ENCODE measurements at places on chromosomes 3 and 15. TPM values are rescaled to one million over a fixed set of nuclear protein-coding genes. Genes with fewer than 3 reads are reported as not detected.

DNA sequence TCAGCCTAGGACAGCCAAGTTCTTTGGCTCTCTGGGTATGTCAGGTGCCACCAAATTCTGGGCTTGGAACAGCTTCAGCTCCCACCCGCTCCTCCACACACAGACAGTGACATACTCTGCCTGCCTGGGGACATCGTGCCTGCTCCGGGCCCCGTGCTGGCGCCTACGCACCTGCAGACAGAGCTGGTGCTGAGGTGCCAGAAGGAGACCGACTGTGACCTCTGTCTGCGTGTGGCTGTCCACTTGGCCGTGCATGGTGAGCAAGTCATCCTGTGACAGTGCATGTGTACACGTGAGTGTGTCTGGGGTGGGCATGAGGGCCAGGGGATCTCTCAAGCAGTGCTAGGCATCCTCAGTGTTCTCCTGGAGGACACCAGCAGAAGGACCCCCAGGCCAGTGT lies 922 bp downstream of the IL17RC start:
- no peaks in the 10 kb centered on the region for H3K36me3 ChIP-seq
- H3K27ac ChIP-seq = no peak overlapping the region
- DNase-seq = no peak
- peaks cover 17% of the 10 kb centered on the region for H3K4me1 ChIP-seq
- H3K4me3 ChIP-seq = no peak overlapping the region
- H3K27me3 ChIP-seq = peaks cover 7% of the 10 kb centered on the region

DNA sequence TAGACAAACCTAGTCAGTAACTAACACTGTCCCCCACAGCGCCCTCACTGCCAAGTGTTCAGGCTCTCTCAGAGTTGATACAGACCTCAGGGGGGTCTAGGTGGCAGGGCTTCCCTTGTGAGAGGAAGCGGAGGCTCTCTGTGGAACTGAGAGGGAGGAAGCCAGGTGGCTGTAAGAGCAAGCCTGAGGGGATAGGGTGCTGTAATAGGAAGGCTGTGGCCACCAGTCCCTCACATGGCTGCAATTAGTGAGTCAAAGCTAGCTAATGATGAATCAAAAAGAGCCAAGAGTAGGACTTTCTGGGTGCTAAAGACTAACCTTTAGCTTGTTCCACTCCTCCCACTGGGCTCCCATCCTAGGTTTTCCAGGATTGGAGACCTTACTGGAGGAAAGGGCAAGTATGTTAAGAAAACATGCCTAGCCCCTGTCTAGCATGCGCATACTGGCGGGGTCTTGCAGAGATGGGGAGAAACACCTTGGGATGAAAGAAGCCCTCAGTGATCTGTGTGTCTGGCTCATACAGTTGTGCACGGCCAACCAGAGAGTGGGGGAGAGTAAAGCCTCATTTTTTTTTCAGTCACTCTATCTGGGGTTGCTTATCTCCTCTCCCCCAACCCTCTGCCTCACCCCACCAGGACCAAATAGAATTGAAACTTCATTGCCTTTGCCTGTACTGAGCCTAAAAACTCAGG lies 13.3 kb upstream of the SOX2 start:
- no peak for DNase-seq
- peaks cover 19% of the 10 kb centered on the region for H3K4me1 ChIP-seq
- no peak overlapping the region for H3K27ac ChIP-seq
- peaks cover 2% of the 10 kb centered on the region for H3K36me3 ChIP-seq
- H3K27me3 ChIP-seq = peaks cover 76% of the 10 kb centered on the region

DNA sequence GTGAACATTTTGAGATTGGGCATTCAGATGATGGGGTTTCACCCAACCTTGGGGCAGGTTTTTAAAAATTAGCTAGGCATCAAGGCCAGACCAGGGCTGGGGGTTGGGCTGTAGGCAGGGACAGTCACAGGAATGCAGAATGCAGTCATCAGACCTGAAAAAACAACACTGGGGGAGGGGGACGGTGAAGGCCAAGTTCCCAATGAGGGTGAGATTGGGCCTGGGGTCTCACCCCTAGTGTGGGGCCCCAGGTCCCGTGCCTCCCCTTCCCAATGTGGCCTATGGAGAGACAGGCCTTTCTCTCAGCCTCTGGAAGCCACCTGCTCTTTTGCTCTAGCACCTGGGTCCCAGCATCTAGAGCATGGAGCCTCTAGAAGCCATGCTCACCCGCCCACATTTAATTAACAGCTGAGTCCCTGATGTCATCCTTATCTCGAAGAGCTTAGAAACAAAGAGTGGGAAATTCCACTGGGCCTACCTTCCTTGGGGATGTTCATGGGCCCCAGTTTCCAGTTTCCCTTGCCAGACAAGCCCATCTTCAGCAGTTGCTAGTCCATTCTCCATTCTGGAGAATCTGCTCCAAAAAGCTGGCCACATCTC lies 6.1 kb downstream of the RHO start:
- H3K27me3 ChIP-seq = no peaks in the 10 kb centered on the region
- H3K27ac ChIP-seq = no peak overlapping the region
- H3K4me3 ChIP-seq = no peak overlapping the region
- no peaks in the 10 kb centered on the region for H3K4me1 ChIP-seq

GRCh38 chr15:85402195-85402881 lies 21.9 kb downstream of the AKAP13 start:
- H3K4me1 ChIP-seq = peaks cover 89% of the 10 kb centered on the region
- DNase-seq = no peak
- no peaks in the 10 kb centered on the region for H3K27me3 ChIP-seq
- no peaks in the 10 kb centered on the region for H3K36me3 ChIP-seq
- peak overlapping the region; percentile 12 for H3K4me3 ChIP-seq

DNA sequence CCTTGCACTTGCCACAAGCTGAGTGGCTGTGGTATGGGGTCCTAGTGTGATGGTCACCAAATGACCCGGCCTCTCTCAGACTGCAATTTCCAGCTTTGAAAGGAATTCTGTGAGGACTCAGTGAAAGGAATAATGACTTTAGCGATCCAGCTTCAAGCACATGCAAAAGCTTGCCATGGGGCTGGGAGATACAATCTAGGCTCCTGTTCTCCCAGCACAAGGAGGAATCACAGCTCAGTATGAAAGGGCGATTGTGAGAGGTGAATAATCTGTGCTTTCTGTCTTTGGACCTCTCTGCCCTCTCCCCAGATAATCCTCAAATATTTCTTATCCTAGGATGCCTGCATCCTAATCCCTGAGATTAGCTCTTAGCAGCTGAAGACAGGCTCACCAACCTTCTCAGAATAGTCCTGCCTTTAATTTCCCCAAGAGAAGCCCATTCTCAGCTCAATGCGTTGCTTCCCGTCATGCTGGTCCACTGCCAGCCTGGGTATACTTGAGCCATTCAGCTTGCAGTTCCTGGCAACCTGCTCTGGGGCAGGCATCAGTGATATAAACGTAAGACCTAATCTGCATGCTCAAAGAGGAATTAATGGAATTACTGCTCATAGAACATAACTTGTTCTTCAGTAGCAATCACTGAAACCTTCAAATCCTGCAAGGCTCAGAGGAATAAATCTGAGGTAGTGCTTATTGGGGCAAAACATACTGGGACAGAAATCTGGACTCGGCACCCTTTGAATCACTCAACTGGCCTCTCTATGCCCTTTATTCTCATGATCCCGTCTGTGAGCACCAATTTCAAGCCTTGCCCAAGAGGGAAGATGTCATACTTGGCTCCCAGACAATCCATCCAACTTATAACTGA lies 15.1 kb downstream of the TLNRD1 start:
- H3K27me3 ChIP-seq = no peaks in the 10 kb centered on the region
- no peak overlapping the region for H3K27ac ChIP-seq
- H3K4me1 ChIP-seq = peaks cover 3% of the 10 kb centered on the region

GRCh38 chr15:93428150-93428549 lies 339.1 kb upstream of the RGMA start:
- H3K4me3 ChIP-seq = no peak overlapping the region
- H3K27ac ChIP-seq = no peak overlapping the region
- no peak for DNase-seq
- H3K36me3 ChIP-seq = no peaks in the 10 kb centered on the region

- H3K27me3 ChIP-seq = no peaks in the 10 kb centered on the region
- no peaks in the 10 kb centered on the region for H3K4me1 ChIP-seq
- peaks cover 61% of the 10 kb centered on the region for H3K36me3 ChIP-seq
- DNase-seq = no peak
Measured at GRCh38 chr3:57659806-57660439, 33.0 kb downstream of the DENND6A start.

- no peaks in the 10 kb centered on the region for H3K36me3 ChIP-seq
- no peak for DNase-seq
- no peaks in the 10 kb centered on the region for H3K4me1 ChIP-seq
- H3K27ac ChIP-seq = no peak overlapping the region
- H3K4me3 ChIP-seq = no peak overlapping the region
Measured at GRCh38 chr15:95944661-95945255, 385.7 kb upstream of the NR2F2 start.

- H3K27me3 ChIP-seq = no peaks in the 10 kb centered on the region
- H3K27ac ChIP-seq = no peak overlapping the region
- H3K36me3 ChIP-seq = no peaks in the 10 kb centered on the region
- DNase-seq = no peak
- H3K4me3 ChIP-seq = no peak overlapping the region
Measured at GRCh38 chr15:96126859-96127258, 203.6 kb upstream of the NR2F2 start.

DNA sequence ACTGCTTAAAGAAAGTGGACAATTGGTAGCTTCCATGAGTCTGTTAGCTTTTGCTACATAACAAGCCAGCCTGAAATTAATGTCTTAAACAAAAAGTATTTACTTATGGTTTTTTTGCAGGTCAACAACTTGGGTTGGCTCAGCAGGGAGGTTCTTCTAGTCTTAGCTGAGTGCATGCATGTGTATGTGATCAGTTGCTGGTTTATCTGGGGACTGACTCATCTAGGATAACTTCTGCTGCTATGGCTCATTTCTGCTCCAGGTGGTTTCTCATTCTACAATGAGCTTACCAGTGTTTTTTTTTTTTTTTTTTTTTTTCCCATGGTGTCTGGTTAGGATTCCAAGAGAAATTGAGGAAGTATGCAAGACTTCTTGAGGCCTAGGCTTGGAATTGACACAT lies 244.7 kb downstream of the NSUN3 start:
- H3K27me3 ChIP-seq = no peaks in the 10 kb centered on the region
- H3K36me3 ChIP-seq = no peaks in the 10 kb centered on the region
- H3K4me1 ChIP-seq = no peaks in the 10 kb centered on the region
- H3K27ac ChIP-seq = no peak overlapping the region

DNA sequence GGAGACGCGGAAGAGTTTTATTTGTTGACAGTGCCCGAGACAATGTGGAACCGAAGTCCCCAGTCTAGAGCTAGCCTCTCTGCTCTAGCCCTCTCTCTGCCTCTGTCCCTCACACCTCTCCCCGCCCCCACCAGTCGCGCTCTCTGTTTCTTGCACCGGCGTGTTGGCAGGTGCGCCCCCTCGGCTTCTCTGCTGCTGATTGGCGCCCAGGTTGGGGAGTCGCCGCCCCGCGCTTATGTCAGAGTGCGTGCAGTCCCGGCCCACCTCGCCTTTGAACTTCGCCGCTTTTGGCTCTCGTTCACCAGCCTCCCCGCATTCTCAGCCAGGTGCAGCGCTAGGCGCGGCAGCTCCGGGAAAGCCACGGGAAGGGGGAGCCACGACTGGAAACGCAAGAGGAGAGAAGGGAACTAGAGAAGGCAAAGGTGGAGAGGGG lies at the start of gene SOX14:
TSS of gene SOX14 (plus strand) at position 315 of the 433 bp plus-strand sequence. CDS start 470 bp downstream, outside the sequence.
- H3K27ac ChIP-seq = no peak within 1 kb of the TSS
- H3K36me3 ChIP-seq = no peaks in the 10 kb centered on the region
- no peaks in the 10 kb centered on the region for H3K4me1 ChIP-seq

DNA sequence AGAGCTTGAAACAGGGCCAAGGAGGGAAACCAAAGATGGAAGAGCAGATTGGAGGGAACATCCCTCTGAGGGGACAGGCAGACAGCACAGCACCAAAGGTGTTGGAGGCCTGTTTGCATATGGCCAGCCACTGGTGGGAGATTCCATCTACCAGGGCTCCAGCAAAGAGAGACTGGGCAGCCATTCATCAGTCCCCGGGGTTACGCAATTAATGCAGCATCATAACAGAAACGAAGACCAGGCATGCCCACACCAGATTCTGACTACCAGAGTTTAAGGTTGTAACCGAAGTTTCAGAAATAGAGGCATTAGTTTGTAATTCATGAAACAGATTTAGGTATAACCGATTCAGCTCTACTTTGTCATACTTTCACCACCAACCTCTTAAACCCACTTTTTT lies 58.1 kb downstream of the COL8A1 start:
- H3K36me3 ChIP-seq = no peaks in the 10 kb centered on the region
- no peak for DNase-seq
- H3K4me3 ChIP-seq = no peak overlapping the region
- no peaks in the 10 kb centered on the region for H3K4me1 ChIP-seq
- H3K27ac ChIP-seq = no peak overlapping the region

DNA sequence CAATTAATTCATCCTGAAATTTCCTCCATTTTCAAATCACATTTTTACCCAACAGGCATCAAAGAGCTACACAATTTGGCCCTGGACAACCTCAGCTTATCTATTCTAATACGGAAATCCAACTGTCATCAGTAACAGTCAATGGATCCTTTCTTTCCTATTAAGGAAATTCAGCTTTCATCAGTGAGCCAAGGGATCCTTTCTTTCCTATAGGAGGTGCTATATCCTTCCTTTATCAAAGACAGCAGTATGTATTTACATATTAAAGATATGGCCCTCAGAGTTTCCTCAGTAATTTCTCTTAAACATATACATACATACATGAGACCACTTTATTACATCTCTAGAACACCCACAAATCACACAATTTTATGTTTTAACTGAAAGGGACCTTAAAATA lies 10.1 kb downstream of the DHX36 start:
- no peaks in the 10 kb centered on the region for H3K4me1 ChIP-seq
- no peaks in the 10 kb centered on the region for H3K27me3 ChIP-seq
- no peak for DNase-seq
- H3K4me3 ChIP-seq = no peak overlapping the region

- H3K4me1 ChIP-seq = no peaks in the 10 kb centered on the region
- no peak overlapping the region for H3K27ac ChIP-seq
- no peak for DNase-seq
- H3K36me3 ChIP-seq = no peaks in the 10 kb centered on the region
- H3K27me3 ChIP-seq = no peaks in the 10 kb centered on the region
- no peak overlapping the region for H3K4me3 ChIP-seq
Measured at GRCh38 chr3:190384309-190384756, 3.6 kb upstream of the CLDN16 start.

GOLGA8J gene
- not detected for total RNA-seq

WDR72 gene
- not detected for total RNA-seq

CRABP1 gene
- not detected for total RNA-seq

DNAH1 gene
- total RNA-seq = 25.8 TPM

SLC22A14 gene
- total RNA-seq = 0.16 TPM

OIP5 gene
- total RNA-seq = 1.4 TPM

NFKBIZ gene
- 421 TPM for total RNA-seq

ECE2 gene
- not detected for total RNA-seq

CHMP2B gene
- 21.7 TPM for total RNA-seq

POLQ gene
- total RNA-seq = 1.4 TPM

CFAP92 gene
- total RNA-seq = not detected

LRRC34 gene
- total RNA-seq = 5.7 TPM

PTX3 gene
- total RNA-seq = not detected

VPS39 gene
- 102 TPM for total RNA-seq

Measured in activated B cell treated with CpG ODN at 0.5 μM for 24 hours (primary cell).